HepG2 (cell line): ENCODE measurements at places on chromosomes 3 and 15.

GRCh38 chr3:119500265-119500664, 1.9 kb downstream of the TIMMDC1 start:
- no peak for DNase-seq

DNA sequence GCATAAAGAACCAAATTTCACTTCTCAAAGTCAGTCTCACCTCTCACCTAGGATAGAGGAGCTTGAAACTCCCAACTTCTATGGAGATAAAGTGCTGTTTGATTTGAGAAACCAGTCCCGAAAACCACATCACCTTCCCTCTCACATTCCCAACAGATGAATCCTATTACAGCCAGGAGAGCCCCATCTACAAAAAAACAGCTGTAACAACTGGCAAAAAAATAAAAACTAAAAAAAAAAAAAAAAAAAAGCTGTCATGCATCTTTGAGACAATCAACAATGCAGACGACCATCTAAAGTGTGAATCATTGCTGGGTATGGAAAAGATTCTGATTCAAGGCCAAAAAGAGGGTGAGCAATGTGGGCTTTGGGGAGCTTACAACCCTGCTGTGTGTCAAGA, 23.8 kb downstream of the HOMER2 start:
- DNase-seq, result no peak

DNA sequence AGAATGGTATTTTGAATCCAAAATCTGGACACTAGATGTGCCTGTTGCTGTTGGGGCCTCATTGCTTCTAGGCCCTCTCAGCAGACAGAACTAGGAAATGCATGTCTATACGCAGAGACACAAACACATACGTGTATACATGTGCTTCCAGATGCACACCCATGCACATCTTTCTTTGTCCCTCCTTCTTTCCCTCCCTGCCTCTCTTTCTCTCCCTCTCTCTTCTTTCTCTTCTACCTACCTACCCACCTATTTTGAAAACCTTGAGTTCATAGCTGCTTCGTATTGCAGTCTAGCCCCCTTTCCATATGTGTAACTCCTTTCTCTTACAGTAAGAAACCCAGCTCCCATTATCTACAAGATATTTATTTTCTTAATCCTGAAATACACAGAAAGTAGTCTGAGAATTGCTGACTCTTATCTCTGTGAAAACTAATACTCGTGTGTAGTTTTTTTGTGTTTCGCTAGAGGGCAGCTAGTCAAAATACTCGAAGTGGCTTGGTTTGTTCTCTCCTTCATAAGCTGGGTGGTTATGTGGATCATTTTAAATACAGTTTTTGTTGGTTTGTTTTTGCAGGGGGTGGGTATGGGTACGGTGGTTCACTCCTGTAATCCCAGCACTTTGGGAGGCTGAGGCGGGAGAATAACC, 18.5 kb downstream of the RPL32 start:
- DNase-seq, result peak; percentile 29

- no peak for DNase-seq
Measured at GRCh38 chr3:34955680-34956079, 683.6 kb upstream of the ARPP21 start.

DNA sequence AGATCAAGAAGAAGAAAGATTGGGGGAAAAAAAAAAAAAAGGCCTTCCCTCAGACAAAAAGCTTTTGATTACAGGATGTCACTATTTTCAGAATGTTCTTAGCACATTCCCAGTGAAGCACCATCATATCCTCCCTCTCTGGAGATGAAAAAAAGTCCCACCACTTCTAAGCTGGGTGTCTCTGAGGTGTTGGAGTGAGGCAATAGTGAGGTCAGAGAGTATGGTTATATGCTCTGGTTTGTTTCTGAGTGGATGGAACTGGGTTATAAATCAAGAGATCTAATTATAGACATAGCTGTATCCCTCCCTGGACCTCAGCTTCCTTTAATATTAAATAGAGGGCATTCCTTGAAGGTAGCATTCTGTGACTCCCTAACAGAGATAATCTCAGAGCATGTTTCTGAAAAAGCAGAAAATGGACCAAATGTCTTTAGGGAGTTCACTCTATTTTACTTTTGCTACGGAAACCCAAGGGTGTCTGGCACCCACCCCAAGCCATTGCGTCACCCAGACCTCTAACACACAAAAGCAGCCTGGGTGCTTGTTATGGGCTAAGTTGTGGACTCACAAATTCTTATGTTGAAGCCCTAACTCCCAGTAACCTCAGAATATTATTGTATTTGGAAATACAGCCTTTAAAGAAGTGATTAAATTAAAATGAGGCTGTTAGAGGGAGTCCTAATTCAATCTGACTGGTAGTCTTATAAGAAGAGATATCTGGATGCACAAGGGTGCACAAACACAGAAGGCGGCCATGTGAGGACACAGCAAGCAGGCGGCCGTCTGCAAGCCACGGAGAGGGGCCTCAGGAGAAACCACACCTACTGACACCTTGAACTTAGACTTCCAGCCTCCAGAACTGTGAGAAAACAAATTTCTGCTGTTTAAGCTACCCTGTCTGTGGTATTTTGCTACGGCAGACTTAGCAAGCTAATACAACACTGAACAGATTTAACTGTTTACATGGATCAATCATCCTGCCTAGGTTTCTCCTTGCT, 81.5 kb downstream of the MB21D2 start:
- DNase-seq, result no peak

GRCh38 chr3:21665444-21666100, 85.4 kb downstream of the ZNF385D start:
- no peak for DNase-seq

DNA sequence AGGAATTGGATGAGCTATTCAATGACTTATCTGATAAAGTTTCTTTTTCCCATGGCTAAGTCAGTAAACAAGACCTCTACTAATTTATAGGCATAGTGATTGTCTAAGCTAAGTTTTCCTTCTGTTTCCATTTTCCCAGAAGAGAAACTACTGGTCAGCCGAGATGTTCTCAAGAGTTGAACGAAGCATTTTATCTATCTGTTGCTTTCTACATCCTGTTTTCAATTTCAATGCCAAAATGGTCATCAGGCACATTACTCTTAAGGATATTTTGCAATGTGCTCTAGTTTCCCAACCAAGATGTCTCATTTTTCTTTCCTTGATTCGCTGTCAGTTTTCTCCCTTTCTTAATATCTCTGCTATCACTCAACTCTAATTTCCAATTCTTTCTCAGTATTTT, 228.7 kb downstream of the MBNL1 start:
- DNase-seq, result no peak
